Activated CD8-positive, alpha-beta memory T cell treated with anti-CD3 and anti-CD28 coated beads for 1 hour (primary cell): ENCODE measurements at places on chromosomes 1 and 21.

GRCh38 chr1:177124577-177125278 is 39.8 kb downstream of the ASTN1 start:
- DNase-seq = no peak

DNA sequence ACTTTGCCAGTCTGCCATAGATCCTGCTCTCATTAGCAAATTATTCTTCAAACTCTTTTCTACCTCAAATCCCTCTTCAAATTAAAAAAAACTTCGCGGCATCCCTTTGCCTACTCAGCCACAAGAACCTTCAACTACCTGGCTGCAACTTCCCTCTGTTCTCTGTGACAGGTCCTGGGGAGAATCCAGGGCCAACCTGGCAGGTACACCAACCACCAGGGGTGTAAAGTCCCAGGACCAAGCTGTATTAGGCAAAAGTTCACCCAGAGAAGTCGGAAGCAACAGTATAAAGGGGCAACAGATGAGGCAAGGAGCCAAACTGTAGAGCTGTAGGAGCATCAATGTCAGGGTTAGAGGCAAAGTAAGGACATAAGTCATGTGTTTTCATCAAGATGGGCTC is 18.3 kb upstream of the ITLN2 start:
- DNase-seq = no peak

- DNase-seq = no peak
Observed at GRCh38 chr1:64935551-64936155, 30.7 kb downstream of the JAK1 start.

DNA sequence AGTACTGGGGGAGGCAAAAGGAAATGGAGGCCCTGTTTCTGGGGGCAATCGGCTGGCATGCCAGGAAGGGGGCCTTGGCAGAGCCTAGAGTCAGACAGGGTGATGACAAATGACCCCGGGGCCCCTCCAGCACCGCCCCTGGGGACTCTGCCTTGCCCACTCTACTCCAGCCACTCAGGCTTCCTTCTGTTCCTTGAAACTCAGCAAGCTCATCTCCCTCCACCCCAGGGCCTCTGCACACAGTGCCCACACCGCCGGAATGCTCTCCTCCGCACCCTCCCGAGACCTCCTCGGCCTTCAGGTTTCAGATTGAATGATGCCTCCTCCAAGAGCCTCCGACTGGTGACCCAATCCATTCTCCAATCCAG is 122.5 kb upstream of the ZBTB40 start:
- no peak for DNase-seq

DNA sequence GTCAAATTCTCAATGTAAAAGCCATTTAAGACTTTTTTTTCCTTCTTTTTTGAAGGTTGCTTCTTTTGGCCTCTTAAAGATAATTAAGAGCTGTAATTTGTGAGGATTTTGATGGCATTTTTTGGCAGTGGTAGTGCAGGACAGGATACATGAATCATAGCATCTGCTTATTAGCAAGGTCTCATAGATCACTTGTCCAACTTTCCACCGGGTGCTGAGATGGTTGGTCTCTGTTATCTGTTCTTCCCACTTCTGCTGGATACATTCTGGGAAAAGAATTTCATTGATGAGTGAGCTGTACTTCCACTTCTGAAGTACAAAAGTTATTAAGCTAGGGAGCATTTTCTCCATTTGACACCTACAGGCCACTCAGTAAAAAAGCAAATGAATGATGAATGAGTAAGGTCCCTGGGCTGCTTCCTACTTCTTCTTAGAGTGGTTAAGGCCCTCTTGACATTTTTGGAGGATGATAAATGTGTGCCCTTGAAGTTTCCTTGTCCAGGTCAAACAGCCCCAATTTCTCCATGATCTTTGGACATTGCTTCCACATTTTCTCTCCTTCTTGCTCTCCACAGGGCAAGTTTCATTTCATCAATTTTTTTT is 100.6 kb downstream of the ROR1 start:
- no peak for DNase-seq

DNA sequence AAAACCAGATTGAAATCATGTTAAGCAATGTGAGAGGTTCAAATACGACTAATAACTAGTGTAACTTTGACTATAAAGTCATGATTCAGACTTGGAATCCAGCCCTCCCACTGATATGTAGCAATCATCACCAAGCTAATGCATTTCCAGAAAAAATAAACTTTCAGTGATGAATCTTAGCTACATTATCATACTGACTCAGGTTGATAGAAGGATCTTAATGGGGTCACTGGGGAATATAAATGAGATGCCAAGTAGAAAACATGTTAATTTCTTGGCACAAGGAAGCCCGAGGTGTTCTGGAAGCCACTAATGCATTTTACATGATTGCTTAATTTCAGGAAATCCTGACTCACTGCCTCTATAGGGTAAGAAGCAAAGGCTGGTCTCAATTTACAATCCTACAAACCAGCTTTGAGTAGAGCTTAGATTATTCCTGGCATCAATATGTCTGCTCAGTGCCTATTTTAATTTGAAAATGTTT is 67.7 kb downstream of the SELENOF start:
- no peak for DNase-seq

DNA sequence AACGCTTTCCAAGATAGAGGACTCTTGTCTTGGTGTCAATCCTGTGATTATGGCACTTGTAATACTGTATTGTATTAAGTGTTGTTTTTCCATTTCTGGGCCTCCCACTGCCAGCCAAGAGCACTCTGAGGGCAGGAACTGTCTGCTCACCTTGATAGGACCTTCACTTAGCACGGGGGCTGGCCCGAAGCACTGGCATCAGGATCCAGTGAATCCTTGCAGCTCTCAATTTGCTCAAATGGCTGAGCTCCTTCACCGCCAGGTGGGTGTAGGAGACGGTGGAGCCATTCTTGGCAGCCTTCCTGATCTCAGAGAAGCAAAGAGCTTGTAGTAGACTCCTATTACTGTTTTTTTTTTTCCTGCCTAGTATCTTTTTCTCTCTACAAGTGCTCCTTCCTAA is 17.7 kb downstream of the MECR start:
- no peak for DNase-seq

GRCh38 chr1:93324486-93325464 is 20.9 kb upstream of the DR1 start:
- no peak for DNase-seq

DNA sequence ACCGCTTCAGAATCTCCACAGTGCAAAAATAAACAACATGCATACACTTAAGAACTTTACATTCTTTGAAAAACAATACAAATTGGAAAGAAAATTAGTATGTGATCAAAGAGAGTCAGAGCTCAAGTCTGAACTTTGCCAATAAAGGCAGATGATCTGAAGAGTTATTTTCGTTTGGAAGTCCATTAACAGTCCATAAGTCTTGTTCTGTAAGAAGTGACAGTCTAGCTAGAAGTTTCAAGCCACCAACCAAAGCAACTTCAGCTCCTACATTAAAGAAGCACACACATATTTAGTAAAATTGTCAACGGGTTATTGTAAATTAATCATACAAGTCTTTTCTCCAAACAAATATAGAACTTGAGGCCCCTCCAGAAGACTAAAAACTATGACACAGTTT is 20.7 kb downstream of the ANGEL2 start:
- no peak for DNase-seq

GRCh38 chr1:235024711-235025421 is 103.8 kb downstream of the TOMM20 start:
- no peak for DNase-seq

DNA sequence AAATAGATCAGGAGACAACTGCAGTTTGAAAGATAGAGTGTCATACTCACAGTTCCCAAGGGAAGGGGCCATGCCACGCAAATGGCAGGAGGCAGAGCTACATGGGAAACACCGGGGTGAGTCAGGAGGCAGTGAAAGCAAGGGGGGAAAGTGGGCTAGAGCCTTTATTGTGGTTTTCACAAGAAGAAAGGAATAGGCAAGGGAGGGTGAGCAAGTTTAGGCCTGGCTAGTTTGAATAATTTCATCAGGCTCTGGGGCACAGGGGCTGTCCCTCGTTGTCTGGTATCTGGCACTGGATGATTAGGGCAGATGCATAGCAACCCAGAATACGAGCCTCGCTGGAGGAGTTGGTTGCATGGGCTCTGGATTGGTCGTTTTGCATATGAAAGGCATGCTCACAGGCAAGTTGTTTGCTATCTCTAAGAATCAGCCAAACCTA is 17.0 kb upstream of the ITLN2 start:
- no peak for DNase-seq

DNA sequence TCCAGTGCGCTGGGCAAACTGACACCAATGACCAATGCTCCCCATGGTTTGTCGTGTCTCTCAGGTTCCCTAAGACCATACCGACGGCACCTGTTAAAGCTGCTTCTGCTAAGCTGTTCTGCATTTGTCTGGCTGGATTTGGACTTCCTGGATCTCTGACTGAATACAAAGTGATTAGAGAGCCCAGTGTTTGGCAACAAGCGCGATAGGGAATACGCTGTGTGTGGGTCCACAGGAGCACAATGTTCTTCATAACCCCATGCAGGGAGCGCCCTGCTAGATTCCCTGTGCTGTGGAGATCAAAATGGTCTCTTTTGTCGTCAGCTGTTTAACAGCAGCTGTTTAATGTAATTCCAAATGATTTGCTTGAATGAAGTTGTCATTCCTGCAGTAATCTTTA is 26.0 kb upstream of the ESRRG start:
- DNase-seq = no peak

DNA sequence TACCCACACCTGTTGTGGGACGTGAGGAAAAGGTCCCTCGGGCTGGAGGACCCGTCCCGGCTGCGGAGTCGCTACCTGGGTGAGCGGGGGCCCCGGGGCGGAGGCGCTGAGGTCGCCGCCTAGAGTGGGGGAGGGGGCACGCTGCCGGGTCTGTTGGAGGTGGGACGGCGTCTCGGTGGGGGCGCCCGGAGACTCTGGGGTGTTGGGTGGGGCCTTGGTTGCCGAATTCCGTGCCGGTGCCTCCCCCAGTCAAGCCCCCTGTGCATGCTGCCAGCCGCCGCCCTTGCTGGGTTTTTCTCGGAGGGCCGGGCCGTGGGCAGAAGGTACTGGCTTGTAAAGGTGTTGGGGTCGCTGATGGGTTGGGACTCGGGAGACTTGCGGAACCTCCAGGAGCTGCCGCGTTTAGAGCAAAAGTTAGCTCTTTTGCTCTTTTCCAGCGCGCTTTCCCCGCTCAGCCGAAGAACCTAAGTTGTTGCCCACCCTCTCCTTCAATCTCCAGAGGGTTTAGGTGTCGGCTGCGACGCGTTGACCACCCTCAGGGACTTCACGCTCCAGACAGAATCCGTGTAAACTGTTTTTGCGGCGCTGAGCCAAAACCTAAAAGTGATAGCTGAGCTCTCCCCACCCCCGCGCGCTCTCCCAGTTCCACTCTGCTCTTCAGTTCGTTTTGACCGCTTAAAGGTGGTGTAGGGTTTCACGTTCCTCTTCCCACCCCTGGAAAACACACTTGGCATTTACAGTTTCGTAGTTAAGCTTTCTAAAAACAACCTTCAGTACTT is at the start of gene MPC2:
Gene MPC2, minus strand, starts transcription at position 143 of the 779 bp plus-strand sequence. CDS start 1,231 bp downstream, outside the sequence.
- peak; percentile 30 for DNase-seq

DNA sequence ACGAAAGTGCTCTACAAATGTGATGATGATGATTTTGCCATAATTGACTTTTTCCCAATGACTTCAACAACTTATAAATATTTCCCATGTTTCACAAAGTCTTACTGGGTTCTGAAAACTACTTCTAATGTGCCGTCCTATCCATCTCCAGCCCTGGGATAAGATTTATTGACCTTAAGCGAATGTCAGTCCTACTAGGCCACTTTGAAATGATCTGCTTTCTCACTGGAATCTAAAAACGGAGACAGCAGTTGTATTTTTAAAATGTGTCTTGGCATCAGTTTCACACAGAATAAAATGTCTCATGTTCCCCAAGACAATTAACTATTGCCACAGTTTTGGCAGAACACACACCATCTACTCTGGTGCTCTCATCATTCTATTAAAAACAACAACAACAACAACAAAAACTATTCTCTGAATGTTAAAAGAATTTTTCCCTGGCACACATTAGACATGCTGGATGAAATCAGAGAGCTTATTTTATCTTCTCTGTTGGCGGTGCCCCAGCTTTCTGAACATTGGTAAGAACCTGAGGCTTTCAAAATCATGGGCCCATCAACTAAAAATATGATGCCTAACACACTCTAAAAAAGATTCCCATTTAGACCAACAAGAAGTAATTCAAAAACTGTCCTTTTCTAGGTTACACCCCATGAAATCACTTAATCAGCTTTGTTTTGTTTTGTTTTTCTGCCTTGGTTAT is 23.1 kb upstream of the DNASE2B start:
- DNase-seq = no peak

DNA sequence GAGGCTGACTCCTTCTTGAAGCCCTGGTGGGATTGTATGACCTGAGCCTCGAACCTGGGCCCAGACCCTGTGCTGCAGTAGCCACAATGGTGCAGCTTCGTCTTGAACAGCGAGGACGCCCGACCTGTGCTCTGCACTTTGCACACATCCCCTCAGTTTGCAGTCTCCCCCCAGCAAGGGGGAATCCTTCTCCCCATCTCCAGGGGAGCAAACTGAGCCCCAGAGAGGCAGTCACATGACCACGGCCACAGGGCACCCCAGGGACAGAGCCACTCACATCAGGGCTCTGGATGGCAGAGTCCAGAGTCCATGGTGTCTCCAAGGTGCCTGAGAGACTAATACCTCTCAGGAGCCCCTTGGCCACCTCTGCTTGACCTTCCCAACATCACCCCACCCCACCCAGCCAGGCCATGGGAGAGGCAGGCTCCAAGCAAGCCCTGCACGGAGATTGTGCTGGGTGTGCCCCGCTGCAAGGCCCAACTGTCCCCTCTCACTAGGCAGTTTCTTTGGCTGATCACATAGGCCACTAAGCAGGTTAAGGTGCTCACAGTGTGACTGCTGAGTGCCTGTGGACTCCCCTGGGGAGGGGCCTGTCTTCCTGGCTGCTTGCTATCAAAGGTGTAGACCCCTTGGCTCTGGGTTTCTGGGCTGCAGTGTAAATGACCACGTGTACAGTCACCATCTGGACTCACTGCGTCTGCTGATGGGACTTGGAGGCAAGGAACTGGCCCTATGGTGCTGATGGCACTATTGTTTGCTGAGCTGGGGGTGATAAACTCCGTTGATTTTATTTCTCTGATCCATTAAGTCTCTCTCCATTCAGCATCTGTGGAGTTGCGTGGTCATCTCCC is 398.1 kb downstream of the MATN1 start:
- no peak for DNase-seq

DNA sequence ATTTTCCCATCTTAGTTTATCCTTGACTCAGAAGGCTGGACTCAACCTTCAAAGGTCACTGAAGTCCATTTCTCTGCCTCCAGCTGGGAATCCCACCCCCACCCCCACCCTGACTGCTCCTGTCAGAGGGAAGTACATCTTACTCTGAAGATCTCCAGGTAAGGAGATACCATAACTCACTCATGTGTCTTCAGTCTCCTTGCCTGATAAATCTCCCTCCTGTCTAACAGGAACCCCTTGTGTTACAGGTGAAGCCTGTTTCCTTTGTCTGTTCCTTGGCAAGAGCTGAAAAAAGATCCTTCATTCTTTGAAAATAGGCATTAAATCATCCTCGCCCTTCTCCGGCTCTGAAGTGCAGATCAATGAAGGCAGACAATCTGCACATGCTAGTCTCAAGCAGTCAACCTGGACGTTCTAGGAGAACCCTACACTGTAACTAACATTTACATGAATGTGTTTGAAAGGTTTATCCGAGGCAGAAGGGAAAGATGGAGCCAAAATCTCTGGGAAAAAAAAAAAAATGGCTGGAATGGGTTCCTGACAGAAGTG is 250.6 kb downstream of the TM2D1 start:
- no peak for DNase-seq
